ENCODE measurements at places on chromosomes 4 and X.

GRCh38 chr4:66330125-66330524 is 659.8 kb upstream of the EPHA5 start:
- DNase-seq: no peak

- DNase-seq: no peak
Observed at GRCh38 chr4:25015012-25015411, 15.7 kb downstream of the LGI2 start.

DNA sequence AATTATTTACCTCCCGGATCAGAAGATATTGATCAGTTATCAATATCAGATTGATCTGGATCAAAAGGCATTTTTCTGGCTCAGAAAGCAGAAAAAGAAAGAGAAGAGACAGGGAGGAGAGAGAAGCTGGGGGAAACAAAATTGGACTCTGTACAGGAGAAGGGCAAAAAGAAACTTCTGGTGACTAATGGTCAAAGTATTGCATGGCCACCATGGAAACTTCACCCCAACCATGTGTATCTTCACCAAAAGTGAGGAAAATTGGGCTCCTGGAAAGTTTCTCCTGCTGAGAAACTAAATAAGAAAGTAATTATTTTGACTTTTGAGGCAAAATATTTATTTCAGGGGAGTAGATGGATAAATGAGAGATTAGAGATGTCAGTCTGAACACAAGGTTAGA is 33.9 kb downstream of the RNF150 start:
- DNase-seq: peak; percentile 50

DNA sequence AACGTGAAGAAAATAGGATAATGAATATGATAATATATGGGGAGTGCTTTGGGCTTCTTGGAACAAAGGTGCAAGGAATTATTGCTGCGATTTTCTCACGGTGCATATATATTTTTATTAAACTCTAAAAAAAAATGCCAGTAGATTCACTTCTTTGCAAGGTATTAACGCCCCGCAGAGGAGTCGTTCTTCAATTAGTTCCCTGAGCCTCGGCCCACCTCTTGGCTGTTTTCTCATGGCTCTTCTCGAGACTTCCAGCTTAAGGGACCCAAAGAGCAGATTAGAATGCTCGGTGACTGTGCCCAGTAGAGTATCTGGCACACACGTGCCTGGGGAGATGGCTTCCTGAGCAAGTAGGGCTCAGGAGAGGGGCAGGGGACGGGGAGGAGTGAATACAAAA is 367.4 kb downstream of the MID1IP1 start:
- no peak for DNase-seq

DNA sequence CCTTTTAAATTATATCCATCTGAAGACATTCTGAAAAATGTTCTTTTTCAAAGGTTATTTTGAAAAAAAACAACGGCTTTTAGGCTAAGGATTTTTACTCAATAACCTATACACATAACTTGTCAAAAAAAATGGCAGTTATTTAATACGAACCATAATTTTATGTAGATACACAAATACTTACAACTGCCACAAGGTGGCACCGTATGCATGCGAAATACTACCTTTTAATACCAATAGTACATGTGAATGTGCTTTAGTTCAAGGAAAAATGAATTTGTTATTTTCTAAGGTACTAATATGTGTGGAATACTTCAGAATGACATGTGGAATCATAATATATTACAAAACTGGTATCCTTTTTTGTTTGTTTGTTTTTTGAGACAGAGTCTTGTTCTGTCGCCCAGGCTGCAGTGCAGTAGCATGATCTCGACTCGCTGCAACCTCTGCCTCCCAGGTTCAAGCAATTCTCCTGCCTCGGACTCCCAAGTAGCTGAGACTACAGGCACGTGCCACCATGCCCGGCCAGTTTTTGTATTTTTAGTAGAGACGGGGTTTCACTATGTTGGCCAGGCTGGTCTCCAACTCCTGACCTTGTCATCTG is 4.6 kb upstream of the MAD2L1 start:
- DNase-seq: peak; percentile 60

Data from foreskin fibroblast (primary cell).